Naive thymus-derived CD4-positive, alpha-beta T cell (primary cell): ENCODE measurements at places on chromosomes 11 and 22. TPM values are rescaled to one million over a fixed set of nuclear protein-coding genes. Genes with fewer than 3 reads are reported as not detected.

- no peak within 1 kb of the TSS for H3K27ac ChIP-seq
- no peaks in the 10 kb centered on the region for H3K36me3 ChIP-seq
- H3K4me1 ChIP-seq, result no peaks in the 10 kb centered on the region
- H3K4me3 ChIP-seq, result no peak within 1 kb of the TSS
Measured at GRCh38 chr22:45502215-45503049, at the start of gene FBLN1. FBLN1 (plus strand) TSS chr22:45502883; CDS start chr22:45502986, 103 bp downstream.

GRCh38 chr11:81301166-81301830 lies 1432.4 kb downstream of the FAM181B start:
- no peak overlapping the region for H3K4me3 ChIP-seq
- H3K27me3 ChIP-seq, result no peaks in the 10 kb centered on the region
- no peak overlapping the region for H3K27ac ChIP-seq
- H3K4me1 ChIP-seq, result no peaks in the 10 kb centered on the region

- no peak overlapping the region for H3K27ac ChIP-seq
- no peak for DNase-seq
- no peaks in the 10 kb centered on the region for H3K36me3 ChIP-seq
- no peak overlapping the region for H3K4me3 ChIP-seq
- no peaks in the 10 kb centered on the region for H3K27me3 ChIP-seq
Measured at GRCh38 chr11:124080327-124081001, 34.8 kb upstream of the VWA5A start.

DNA sequence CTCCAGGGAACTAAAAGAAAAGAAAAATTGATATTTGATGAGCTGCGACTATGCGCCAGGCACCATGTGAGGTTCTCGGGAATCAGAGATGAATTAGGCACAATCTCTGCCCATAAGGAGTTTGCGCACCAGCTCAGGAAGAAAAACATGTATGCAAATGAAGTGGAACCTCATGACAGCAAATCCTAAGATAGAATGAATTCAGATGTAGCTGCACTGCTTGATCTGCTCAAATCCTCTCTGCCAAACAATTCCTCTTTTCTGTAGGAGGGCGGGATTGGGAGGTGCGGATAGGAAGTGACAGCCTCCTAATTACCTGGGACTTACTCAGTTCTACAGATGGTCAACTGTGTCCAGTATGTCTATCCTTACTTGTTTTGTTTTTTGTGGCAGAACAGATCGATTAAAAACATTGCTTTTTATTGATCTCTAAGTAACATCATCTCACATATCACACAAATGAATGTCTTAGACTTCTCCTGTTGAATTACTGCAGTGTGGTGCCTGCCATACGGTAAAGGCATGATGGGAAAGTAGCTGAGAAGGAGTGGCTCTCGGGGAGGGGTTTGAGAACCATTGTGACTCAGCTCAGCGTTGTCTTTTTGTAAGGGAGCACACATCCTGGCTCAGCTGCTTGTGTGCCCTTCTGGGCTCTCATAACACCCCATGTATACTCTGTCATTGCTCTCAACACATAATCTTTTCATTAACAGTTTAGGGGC lies 13.9 kb downstream of the CRTAM start:
- H3K4me3 ChIP-seq, result peak overlapping the region; percentile 45
- peak overlapping the region; percentile 66 for H3K27ac ChIP-seq
- DNase-seq, result peak; percentile 19
- peaks cover 21% of the 10 kb centered on the region for H3K4me1 ChIP-seq

- no peaks in the 10 kb centered on the region for H3K27me3 ChIP-seq
- no peaks in the 10 kb centered on the region for H3K36me3 ChIP-seq
- no peaks in the 10 kb centered on the region for H3K4me1 ChIP-seq
- no peak overlapping the region for H3K4me3 ChIP-seq
- DNase-seq, result no peak
Measured at GRCh38 chr22:48104102-48104738, 1341.8 kb downstream of the TBC1D22A start.

DNA sequence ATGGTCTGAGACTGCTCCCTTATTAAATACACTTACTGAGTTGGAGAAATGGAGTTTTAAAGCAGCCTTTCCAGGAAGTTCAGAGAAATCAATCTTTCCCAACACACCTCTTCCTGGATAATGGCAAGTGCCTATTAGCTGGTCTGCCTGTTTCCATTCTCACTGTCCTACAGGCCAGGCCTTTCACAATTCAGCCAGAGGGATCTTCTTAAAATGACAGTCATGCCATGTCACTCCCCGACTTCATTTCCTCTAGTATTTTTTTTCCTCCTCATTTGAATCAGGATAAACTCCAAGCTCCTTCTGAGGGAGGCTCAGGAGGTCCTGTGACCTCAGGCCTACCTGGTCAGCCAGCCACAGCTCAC lies 62.6 kb downstream of the FDX1 start:
- H3K36me3 ChIP-seq, result no peaks in the 10 kb centered on the region
- H3K27me3 ChIP-seq, result no peaks in the 10 kb centered on the region
- DNase-seq, result no peak
- no peak overlapping the region for H3K4me3 ChIP-seq
- no peaks in the 10 kb centered on the region for H3K4me1 ChIP-seq

DNA sequence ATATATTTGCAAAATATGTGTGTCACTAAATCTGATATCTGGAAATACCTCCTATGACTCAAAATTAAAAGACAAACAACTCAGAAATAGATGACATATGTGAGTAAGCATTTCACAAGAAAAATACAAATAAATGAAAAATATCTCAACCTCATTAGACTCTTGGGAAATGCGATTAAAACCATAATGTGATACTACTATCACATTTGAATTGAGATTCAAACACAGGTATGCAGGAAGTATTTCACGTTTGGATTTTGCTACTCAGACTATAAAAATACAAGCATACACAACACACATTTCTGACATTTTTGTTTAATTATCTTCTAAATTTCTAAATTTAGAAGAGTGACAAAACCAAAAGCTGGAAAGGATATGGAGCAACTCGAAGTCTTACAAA lies 811.9 kb upstream of the LRRC4C start:
- no peaks in the 10 kb centered on the region for H3K27me3 ChIP-seq
- no peak overlapping the region for H3K27ac ChIP-seq
- no peaks in the 10 kb centered on the region for H3K36me3 ChIP-seq
- no peaks in the 10 kb centered on the region for H3K4me1 ChIP-seq
- no peak overlapping the region for H3K4me3 ChIP-seq

CNIH2 gene
- 6.6 TPM for total RNA-seq

MS4A15 gene
- not detected for total RNA-seq

ACRV1 gene
- total RNA-seq, result not detected

SHANK3 gene
- total RNA-seq, result 0.16 TPM

GRCh38 chr11:45843158-45843924 lies 3.9 kb upstream of the CRY2 start:
- H3K36me3 ChIP-seq, result peaks cover 6% of the 10 kb centered on the region
- peak overlapping the region; percentile 66 for H3K27ac ChIP-seq
- H3K27me3 ChIP-seq, result no peaks in the 10 kb centered on the region
- peak overlapping the region; percentile 7 for H3K4me3 ChIP-seq
- H3K4me1 ChIP-seq, result peaks cover 9% of the 10 kb centered on the region
- DNase-seq, result peak; percentile 93

MMP8 gene
- total RNA-seq, result not detected

LRRC55 gene
- not detected for total RNA-seq

DNA sequence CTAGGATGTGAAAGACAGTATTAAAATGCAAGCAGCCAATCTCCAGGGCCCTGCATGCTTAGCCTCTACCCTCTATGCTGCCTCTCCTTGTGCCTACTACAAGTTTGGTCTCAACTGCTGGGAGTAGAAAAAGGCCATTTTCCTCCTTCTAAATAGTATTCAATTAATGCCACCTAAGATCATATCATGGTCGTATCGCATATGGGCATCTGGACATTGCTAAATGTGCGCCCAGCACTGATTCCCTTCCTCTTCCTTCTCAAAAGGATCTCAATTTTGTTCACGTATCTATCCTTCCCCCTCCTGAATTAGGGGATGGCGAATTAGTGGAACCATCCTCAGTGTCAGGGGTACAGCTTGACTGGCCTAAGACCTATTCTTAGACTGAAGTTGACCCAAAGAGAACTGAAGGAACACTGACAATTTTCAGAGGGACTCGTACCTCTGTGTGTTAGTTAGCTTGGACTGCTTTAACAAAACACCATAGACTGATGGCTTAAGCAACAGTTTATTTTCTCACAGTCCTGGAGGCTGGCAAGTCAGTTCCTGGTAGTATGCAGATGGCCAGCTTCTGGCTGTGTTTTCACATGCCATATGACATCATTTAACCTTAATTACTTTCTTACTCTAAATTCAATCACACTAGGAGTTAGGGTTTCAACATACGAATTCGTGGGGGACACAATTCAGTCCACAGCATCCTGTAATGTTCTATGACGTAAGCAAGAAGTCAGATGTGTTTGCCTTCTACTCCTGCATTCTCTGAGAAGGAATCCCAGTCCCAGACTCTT lies 8.5 kb upstream of the NUP50 start:
- no peaks in the 10 kb centered on the region for H3K36me3 ChIP-seq
- no peak overlapping the region for H3K27ac ChIP-seq
- peaks cover 8% of the 10 kb centered on the region for H3K4me1 ChIP-seq

DNA sequence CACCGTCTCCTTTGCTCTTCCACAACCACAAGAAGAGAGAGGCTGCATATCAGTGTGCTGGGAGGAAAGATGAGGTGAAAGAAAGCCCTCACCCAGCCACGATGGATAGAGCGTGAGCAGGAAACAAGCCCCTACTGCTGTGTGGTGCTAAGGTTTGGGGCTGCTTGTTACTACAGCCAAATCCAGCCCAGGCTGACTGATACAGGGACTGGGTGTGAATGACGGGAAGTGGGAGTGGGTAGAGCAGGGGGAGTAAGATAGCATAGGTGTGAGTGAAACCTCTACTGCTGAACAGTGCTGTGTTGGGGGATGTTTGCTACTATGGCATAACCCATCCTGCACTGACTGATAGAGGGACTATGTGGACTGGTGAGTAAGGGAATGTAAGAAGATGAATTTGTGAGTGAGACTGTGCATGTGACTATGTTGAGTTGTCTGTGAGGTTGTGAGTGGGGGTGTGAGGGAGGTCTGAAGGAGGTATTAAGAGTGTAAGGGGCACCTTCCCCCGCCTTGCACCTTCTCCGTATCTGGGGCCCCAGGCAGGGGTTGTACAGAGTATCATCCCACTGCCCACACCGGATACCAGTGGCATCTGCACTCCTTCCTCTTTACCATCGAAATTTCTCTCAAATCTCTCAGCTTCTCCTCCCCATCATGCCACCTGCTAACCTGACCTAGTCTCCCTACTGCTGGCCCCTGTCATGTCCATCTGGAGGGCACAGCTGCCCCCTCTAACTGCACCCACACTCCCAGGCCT lies 91.5 kb downstream of the MN1 start:
- H3K36me3 ChIP-seq, result no peaks in the 10 kb centered on the region
- no peaks in the 10 kb centered on the region for H3K4me1 ChIP-seq
- no peak overlapping the region for H3K4me3 ChIP-seq
- no peaks in the 10 kb centered on the region for H3K27me3 ChIP-seq
- no peak for DNase-seq
- H3K27ac ChIP-seq, result no peak overlapping the region

DNA sequence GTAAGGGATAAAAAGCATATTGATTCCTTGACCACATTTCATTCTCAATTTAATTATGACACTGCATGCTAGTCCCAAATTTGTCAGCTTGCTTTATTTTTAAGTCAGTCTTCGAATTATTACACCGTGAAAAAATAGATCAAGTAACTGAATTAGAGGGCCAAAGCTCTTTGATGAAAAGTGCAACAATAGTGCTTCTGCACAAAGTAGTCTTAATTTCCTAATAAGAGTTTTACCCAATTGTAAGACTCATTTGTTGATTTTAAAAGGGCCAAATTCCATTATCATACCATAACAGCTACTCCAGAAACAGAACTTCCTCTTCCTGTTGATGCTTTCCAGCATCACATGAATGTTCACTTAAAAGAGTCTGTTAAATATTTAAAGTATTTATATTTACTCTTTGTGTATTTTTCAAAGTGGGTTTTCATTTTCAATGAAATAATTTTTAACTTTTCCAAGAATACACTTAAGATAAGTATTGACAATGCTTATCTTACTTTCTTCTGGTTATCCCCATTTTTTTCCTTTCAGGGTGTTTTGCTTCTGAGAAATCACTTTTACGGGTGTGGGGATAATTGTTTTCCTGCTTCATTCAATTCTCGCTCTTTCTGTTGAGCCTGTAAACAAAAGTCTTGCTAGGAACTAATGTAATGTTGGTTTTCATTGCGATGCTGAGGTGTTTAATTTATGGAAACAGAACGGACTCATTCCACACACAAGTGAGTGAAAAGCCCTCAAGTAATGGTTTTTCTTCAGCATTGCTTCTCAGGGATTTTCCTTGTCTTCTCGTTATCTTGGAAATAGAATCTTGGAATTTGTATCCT lies 2.1 kb downstream of the ARHGEF12 start:
- DNase-seq, result no peak
- H3K4me3 ChIP-seq, result no peak overlapping the region
- H3K4me1 ChIP-seq, result peaks cover 13% of the 10 kb centered on the region
- peaks cover 44% of the 10 kb centered on the region for H3K27me3 ChIP-seq
- H3K36me3 ChIP-seq, result no peaks in the 10 kb centered on the region
- no peak overlapping the region for H3K27ac ChIP-seq

DNA sequence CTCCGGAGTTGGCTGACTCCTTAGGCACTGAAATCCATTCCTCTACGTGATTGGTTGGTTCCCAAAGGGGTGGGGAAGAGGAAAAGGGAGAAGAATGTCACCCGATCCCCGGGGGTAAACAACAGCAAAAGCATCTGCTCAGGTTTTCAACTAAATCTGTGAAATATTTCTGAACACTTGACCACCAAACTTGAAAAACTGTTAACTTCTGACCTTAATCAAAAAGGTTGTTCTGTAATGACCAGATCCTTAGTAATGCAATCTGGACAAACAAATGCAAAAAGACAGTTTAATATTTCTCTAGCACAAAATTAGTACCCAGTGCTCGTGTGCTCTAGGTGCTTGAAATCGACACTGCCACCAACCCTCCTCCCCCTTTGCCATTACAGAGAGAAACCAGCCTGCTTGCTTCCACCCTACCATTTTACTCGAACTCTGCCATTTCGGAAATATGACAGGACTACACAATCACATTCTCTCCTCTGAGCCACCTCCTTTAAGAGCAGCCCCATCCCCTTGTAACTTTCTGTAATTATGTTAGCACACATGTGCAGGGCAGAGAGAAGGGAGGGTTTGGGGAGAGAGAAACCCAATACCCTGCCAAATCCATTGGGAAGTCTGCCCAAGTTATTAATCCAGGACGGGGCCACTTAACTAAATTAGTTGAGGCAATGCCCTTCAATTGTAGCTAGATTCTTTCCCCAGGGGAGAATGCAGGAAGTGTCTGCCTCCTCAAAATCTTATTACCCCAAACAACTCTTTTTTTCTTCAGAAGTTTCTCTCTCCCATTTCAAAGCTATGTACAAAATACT lies 113.8 kb downstream of the RBFOX2 start:
- no peaks in the 10 kb centered on the region for H3K36me3 ChIP-seq
- H3K27ac ChIP-seq, result peak overlapping the region; percentile 21
- no peaks in the 10 kb centered on the region for H3K4me1 ChIP-seq
- DNase-seq, result no peak

MS4A3 gene
- not detected for total RNA-seq
